Activated CD4-positive, CD25-positive, alpha-beta regulatory T cell treated with anti-CD3 and anti-CD28 coated beads, Interleukin-2, amount 50 U/mL, for 24 hours (primary cell): ENCODE measurements at places on chromosomes 1 and 21.

DNA sequence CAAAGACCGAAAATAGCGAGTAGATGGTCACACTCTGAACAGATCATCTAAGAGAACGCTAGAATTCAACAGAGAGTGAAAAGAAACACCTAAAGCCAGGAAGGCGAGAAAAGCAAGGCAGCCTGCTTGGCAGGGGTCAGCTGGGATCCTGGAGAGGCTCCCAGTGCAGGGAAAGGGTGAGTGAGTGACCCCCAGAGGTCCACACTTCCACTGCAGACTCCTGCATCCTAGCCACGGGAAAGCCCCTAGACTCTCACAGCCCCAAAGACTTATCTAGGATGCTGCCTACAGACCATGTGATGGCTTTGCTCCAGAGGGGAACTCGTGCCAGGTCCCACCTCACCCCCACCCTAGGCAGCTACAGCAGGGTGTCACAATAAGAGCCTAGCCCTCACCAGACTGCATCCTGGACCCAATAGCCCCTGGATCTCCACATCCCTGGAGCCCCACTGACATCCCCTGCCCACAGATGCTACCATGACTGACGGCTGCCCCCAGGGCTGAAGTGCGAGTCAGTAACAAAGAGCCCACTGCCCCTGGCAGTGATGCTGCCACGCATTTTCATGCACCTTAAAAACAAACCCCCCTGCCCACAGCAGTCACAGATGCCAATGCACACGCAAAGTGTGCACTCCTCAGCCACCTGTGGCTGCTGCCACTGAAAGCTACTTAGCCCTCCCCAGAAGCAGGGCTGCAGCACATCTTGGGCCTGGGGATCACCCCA, 62.2 kb downstream of the PSMG1 start:
- no peak for ATAC-seq

GRCh38 chr1:113782406-113782805, 23.1 kb upstream of the PHTF1 start:
- ATAC-seq: no peak

GRCh38 chr1:23591460-23592208, 32.3 kb upstream of the ID3 start:
- peak; percentile 91 for ATAC-seq

- no peak for ATAC-seq
Measured at GRCh38 chr1:71689635-71690034, 592.7 kb downstream of the NEGR1 start.

DNA sequence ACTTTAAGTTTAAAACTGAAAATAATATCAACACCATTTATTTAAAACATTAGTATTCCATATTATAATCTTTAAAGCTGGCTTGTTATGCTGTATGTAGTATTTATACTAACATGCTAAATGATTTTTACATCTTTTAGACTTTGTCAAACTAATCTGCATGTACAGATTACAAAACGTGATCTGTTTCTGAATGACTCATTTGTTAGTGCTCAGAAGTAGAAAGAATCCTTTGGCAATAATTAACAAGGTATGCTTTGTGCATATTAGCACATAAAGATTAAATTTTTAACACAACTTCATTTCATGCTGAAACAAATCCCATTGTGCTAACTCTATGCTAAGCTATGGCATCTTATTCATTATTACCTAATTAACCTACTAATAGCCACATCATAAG, 242.4 kb downstream of the BARHL2 start:
- ATAC-seq: no peak

- no peak for ATAC-seq
Measured at GRCh38 chr21:43986544-43987451, 25.3 kb upstream of the TRAPPC10 start.
